ENCODE measurements at places on chromosomes 12 and 14.

- DNase-seq: no peak
Observed at GRCh38 chr12:28899951-28900350, 249.1 kb upstream of the FAR2 start.

DNA sequence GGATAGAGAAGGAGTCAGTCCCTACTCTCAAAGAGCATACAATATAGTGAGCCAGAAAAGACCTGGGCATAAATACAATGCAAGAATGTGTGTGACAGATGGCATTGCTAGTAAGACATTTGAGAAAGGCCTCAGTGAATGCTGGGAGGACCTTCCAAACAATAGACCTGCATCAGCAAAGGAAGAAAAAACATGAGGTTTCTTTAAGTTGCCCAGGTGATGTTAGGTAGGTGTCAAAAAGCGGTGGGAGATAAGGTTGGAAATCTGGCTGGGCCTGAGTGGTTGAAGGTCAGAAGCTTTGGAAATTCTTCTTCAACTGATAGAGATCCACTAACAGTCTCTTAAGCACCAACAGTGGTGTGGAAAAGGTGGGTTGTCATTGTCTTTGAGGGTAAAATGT, 50.5 kb upstream of the FRS2 start:
- DNase-seq: no peak

GRCh38 chr12:116455540-116456329, 103.4 kb upstream of the MAP1LC3B2 start:
- no peak for DNase-seq

DNA sequence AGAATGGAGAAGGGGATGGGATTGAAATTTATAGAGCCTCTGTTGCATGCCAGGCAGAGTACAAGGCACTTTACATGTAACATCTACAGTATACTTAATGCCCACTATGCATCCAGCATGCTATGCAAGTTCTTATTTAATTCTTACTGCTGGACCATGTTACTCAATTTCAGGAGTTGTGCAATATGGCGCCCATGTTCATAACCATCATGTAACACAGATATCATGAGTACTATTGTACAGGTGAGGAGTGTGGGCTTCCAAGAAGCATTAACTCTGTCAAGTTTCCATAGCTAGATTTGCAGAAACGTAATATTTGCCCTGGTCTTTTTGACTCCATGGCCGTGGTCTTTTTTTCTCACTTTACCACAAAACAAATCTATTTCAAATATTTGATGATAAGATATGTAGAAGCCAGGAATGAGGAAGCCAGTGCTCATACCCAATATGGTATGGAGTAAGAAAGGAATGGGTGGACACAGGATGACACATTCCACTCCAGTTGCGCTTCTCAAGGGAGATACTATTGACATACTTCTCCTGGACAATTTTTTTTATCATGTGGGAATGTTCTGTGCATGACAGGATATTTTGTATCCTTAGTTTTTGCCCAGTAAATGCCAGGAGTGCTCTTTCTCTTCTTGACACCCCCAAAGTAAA, 191.8 kb downstream of the C12orf75 start:
- DNase-seq: no peak

GRCh38 chr14:95157048-95157326, 342 bp downstream of the DICER1 start:
- DNase-seq: no peak

DNA sequence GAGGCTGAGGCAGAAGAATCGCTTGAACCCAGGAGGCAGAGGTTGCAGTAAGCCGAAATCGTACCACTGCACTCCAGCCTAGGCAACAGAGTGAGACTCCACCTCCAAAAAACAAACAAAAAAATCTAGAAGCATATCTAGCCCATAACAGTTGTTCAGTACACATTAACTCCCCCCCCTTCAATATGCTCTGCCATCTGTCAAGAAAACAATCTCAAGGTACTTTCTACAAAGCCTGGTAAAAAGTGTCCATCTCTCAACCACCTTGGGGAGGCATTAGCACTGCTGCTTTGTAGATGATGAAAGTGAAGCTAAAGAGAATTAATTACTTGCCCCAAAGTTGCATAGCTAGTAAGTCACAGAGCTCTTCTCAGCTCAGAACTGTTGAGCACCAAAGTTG, 24.9 kb downstream of the LGALS3 start:
- DNase-seq: no peak

DNA sequence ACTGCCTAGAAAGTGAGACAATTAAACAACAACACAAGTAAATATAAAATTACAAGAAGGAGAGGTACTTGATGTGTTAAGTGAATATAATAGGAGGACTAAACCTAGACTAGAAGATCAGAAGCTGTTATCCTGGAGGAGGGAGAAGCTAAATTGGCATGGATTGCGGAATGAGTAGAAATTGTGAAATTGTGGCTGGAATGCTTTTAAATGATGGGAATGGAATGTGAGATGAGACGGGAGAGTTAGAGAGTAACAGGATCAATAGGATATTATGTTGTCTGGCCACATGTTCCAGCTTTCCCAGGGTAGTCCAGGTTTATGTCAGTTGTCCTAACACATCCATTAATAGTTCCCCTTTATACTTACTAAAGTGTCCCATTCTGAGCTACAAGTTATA, 44.0 kb upstream of the CPNE8 start:
- no peak for DNase-seq
